Esophagus muscularis mucosa (tissue), 4 donors: ENCODE measurements at places on chromosomes 2 and 18. TPM values are rescaled to one million over a fixed set of nuclear protein-coding genes. Genes with fewer than 3 reads are reported as not detected.

CRYGC gene
- total RNA-seq: not detected

- no peak overlapping the region for H3K4me3 ChIP-seq
- no peak overlapping the region for H3K27ac ChIP-seq
- DNase-seq: no peak
- H3K27me3 ChIP-seq: no peaks in the 10 kb centered on the region
Observed at GRCh38 chr2:101706819-101707177, 9.3 kb downstream of the MAP4K4 start.

FAM228B gene
- 22.6 TPM for total RNA-seq

ARHGAP28 gene
- total RNA-seq: 1.7 TPM

GRCh38 chr2:128414946-128415778, 96.5 kb upstream of the HS6ST1 start:
- no peak overlapping the region for H3K27ac ChIP-seq
- H3K36me3 ChIP-seq: no peaks in the 10 kb centered on the region
- H3K4me1 ChIP-seq: no peaks in the 10 kb centered on the region
- DNase-seq: peak; percentile 89
- no peak overlapping the region for H3K4me3 ChIP-seq

C2orf78 gene
- total RNA-seq: not detected

DNA sequence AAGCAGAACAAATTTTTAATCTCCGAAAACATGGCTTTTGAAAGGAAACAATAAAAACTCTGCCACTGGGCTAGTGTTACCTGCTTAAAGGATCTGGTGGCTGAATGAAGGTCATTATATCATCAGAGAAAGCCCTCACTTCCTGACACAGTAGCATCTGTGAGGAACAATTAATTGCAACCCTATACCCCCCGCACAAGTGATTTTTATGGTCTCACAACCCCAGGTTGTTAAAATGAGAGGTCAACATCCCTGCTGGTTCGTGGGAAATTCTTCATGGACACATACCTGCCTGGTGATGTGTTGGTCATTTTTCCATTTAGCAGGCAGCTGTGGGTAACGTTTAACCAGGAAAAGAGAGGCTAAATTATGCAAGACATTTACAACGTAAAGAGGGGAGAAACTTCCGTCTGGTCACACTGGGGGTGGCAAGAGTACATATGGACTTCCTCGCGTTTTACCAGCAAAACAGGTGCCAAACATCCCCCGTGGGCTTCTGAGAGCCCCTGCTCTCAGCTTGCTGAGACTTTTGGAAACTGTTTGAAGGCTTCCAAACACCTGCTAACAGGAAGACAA, 29.2 kb downstream of the NIFK start:
- no peaks in the 10 kb centered on the region for H3K27me3 ChIP-seq
- DNase-seq: no peak
- no peak overlapping the region for H3K27ac ChIP-seq

- H3K27me3 ChIP-seq: no peaks in the 10 kb centered on the region
- H3K4me3 ChIP-seq: no peak overlapping the region
- no peak overlapping the region for H3K27ac ChIP-seq
- no peaks in the 10 kb centered on the region for H3K4me1 ChIP-seq
- no peak for DNase-seq
Observed at GRCh38 chr18:79117788-79118187, 48.6 kb downstream of the ATP9B start.

GRCh38 chr18:26208977-26209376, 17.3 kb upstream of the TAF4B start:
- H3K4me1 ChIP-seq: no peaks in the 10 kb centered on the region
- H3K4me3 ChIP-seq: no peak overlapping the region
- no peaks in the 10 kb centered on the region for H3K27me3 ChIP-seq
- H3K36me3 ChIP-seq: no peaks in the 10 kb centered on the region

DNA sequence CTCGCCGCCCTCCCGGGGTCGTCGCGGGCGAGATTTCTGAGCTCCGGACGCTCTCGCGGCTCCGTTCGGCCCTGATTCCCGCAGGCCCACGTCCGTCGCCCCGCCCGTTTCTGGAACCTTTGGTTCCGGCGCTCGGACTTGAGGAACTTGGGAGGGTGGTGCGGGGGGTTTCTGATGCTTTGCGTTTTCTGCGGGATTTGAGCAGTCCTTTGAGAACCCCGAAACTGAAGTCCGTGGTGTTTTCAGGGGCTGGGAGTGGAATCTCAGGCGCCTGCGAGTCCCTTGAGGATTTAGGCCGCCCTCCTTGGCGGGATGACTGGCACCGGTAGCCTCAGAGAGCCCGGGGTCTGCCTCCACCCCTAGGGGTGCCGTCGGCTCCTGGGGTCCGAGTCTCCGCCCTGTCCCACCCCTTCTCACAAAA, 336 bp downstream of the THNSL2 start:
- H3K4me3 ChIP-seq: peak overlapping the region; percentile 76
- DNase-seq: peak; percentile 91
- peaks cover 17% of the 10 kb centered on the region for H3K4me1 ChIP-seq

DNA sequence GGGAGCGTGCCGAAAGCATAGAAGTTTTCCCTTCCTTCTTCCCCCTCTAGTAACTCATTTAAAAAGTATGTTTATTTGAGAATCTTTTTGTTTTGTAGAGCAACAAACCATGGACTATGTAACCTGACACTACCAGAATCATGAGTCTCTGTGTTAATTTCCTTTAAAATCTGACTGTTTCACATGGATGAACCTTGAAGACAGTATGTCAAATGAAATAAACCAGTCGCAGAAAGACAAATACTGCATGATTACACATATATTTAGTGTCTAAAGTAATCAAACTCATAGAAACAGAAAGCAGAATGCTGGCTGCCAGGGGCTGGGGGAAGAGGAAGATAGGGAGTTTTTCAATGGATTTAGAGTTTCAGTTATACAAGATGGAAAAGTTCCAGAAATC, 32.3 kb downstream of the PTPN2 start:
- no peaks in the 10 kb centered on the region for H3K36me3 ChIP-seq
- H3K27ac ChIP-seq: no peak overlapping the region
- no peak overlapping the region for H3K4me3 ChIP-seq
- H3K27me3 ChIP-seq: no peaks in the 10 kb centered on the region
